Activated naive CD4-positive, alpha-beta T cell treated with anti-CD3 and anti-CD28 coated beads for 36 hours (primary cell): ENCODE measurements at places on chromosomes 11 and 22. TPM values are rescaled to one million over a fixed set of nuclear protein-coding genes. Genes with fewer than 3 reads are reported as not detected.

NECTIN1 gene
- total RNA-seq = 2.5 TPM

NTM gene
- total RNA-seq = not detected

TECTA gene
- total RNA-seq = 0.12 TPM

TXN2 gene
- 113 TPM for total RNA-seq

DNA sequence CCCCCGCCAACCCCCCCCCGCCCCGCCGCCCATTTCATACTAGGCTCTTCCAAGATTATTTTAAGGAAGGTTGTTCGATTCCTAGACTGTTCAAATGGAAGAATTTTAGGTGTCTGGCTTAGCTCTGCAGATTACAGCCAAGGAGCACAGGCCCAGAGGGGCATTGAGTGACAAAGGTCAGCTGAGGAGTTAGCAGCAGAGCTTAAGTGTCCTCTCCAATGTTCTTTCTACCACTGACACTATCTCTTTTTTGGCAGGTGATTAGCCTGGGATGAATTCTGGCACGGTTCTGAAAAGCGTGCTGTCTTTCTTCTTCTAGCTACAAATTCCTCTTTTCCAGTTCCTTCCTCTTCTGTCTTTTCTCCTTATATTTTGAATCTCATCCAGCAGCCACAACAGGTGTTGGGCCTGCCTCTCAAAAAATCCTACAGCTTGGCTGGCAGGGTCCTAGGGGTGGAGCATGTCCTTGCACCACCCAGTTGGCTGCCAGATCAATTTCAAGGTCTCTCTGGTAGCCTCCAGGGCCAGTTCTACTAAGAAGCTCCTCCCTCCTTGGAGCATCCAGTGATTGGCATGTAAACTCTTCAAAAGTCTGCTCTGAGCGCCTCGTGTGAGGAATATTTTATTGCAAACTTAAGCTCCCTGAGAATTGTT, 23.0 kb downstream of the KCNE3 start:
- DNase-seq = no peak

GRCh38 chr22:27768027-27768653, 33.4 kb downstream of the MN1 start:
- DNase-seq = no peak

DNA sequence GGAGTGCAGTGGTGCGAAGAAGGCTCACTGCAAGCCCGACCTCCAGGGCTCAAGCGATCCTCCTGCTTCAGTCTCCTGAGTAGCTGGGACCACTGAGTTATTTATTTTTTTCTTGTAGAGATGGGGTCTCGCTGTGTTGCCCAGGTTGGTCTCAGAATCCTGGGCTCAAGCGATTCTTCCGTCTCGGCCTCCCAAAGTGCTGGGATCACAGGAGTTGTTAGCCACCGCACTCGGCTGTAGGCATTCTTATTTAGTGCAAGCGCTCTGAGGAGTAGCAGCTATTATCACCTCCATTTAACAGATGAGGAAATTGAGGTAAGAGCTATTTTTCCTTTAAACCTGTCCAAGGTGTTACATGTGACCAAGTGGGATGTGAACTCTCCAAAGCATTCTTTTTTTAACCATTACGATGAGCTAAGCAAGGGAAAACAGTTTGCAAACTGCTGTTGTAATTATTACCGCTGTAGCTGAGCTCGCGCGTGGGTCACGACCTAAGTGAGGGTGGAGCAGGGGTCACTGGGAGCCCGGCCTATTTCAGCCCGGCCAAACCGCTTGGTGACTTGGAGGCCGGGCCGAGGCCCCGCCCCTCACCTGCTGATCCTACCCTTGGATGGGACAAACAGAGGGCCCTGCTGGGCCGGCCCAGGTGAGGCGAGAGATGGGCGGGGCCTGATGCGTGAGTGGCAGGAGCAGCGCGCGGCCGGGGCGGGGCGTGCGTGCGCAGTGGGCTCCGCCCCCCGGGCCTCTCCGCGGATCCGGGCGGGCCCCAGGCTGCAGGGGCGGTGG, 449 bp upstream of the KREMEN1 start:
- DNase-seq = peak; percentile 87

DNA sequence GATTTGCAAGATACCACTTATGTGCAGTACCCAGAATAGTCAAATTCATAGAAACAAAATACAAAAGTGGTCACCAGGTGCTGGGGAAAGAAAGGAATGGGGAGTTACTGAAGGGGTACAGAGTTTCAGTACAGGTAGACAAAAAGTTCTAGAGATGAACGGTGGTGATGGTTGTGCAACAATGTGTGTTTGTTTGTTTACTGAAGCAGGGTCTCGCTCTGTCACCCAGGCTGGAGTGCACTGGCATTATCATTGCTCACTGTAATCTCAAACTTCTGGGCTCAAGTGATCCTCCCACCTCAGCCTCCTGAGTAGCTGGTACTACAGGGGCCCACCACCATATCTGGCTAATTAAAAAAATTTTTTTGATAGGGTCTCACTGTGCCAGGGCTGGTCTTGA, 12.1 kb downstream of the UBE2L6 start:
- no peak for DNase-seq

DNA sequence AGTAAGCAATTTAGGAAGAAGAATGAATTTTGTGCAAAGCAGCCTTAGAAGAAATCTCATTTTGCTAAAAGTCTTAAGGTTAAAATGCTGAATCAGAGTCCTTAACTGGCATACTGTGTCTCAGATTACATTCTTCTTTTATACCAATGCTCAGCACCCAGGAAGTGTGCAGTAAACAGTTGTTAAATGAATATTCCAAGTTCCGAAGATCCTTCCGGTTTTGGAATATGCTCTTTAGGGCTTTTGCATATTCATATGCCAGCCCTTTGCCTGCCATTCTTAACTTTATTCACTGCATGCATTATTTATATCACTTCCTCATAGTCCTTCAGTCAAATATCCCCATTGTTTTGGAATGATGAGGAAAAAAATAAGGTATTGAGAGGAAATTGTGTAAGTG, 242.0 kb downstream of the DDX10 start:
- DNase-seq = no peak

DNA sequence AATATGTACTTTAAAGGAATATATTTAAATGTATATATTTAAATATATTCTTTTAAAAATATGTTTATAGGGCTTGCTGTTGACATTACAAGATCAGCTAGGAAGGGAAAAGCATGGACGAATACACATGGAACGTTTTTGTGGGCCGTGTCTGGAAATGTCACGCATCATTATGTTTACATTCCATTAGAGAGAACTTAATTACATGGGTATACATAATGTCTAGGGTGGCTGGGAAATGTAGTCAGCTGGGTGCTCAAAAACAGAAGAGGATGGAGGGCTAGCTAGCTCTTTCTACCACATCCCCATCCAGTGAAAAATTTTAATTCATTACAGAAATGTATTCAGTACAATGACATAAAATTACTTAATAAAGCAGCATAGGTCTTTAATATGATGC, 371.2 kb downstream of the DYNC2H1 start:
- DNase-seq = no peak
